ENCODE measurements at places on chromosomes 13 and 19.

DNA sequence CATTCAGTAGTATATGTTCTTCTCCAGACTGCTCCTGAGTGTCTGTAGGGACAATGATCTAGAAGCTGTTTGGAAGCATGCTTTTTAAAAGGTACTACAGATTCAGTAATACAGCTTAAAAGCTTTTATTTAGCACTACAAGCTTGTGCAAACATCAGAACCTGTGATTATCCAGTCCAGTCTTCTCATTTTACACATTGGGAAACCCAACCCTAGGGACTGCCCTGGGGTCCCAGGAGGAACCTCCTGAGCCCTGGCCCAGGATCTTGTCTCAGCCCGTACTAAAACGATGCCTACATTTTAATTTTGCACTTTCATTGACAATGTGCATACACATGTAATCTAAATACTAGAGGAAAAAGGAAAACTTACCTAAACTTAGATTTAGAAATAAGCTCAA lies 12.5 kb downstream of the DOCK9 start:
- no peak for DNase-seq

- DNase-seq = no peak
These were observed 37.3 kb downstream of the WDFY2 start for GRCh38 chr13:51621602-51622001.

GRCh38 chr13:30739761-30740642 lies 4.7 kb downstream of the ALOX5AP start:
- no peak for DNase-seq

DNA sequence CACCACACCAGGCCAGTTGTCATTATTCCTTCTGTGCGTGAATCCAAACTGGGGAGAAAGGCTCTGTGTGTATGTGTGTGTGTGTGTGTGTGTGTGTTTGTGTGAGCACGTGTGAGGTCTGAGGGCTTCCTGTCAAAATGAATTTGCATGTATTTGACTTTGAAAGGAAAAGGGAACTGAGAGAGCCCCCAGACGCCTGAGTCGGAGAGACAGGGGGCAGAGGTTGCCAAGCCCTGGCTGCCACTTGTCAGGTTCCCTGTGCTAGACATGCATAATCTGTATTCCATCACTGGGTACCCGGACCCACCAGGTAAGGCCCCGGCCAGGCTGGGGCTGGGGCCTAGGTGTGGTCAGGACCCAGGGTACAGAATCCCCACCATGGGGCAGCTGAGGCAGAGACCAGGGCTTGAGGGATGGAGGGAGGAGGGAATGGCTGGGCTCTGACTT lies at the start of gene CLEC17A:
TSS of gene CLEC17A (plus strand) at position 191 of the 447 bp plus-strand sequence. CDS start at position 268, 77 bp downstream.
- no peak for DNase-seq

- no peak for DNase-seq
These were observed 1567.0 kb upstream of the SPRY2 start for GRCh38 chr13:81907787-81908372.

Measured in central memory CD8-positive, alpha-beta T cell (primary cell).